Left ventricle myocardium superior (tissue), 1 donor: ENCODE measurements at places on chromosomes 7 and 10.

GRCh38 chr7:86301301-86301700, 342.4 kb upstream of the GRM3 start:
- DNase-seq = no peak

- DNase-seq = no peak
Observed at GRCh38 chr10:125995726-125996304, 99.5 kb downstream of the FANK1 start.

- DNase-seq = no peak
Observed at GRCh38 chr10:118290471-118290995, 51.6 kb downstream of the FAM204A start.

DNA sequence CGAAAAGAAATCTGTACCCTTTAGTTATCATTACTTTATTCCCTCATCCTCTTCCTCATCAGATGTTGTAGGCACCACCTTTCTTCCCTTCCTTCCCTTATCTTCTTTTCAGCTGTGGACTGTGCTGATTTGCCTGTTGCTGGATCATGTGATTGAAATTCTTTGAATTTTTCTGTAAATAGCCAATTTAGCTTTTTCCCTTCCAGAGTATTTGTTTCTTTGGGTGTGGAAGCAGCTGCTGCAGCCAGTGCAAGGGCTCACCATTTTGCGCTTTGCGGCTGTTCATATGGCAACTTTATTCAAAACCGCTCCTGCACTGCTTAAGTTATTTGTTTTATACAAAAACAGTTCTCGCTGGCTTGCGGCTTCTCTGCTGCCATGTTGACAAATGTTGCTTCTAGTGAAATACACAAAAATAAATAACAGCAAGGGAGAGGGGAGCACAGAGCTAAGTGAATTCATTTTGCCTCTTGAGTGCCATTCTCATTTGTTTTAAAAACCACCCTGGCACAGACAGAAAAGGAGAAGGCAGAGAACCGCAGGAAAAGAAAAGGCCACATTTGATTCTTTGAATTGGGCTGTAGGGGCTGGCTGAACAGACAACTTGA, 151.2 kb downstream of the AUTS2 start:
- no peak for DNase-seq

DNA sequence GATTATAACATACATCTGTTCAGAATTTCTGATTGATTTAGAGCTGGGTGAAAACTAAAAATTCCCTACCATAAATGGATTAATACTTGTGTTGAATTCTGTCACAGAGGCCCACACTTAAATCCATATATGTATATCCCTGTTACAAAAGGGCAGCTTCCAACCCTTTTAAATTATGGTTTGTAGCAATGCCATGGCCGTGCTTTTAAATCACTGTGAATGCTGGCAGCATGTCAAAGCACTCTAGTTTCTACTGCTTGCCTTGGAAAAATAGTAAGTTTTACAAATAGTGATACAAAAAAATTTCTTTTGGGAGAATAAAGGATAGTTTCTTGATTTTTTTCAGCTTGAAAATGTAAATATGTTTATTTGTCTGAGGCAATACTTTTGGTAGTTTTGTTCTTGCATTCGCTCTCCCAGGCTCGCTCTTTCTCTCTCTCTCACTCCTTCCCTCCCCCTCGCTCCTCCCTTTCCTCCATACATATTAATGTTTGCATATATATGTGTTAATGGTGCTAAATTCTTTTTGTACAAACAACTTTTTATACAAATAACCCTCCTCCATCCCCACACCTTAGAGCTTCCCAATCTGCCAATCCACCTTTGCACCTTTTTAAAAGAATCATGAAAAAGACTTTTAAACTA, 29.8 kb downstream of the TES start:
- no peak for DNase-seq

DNA sequence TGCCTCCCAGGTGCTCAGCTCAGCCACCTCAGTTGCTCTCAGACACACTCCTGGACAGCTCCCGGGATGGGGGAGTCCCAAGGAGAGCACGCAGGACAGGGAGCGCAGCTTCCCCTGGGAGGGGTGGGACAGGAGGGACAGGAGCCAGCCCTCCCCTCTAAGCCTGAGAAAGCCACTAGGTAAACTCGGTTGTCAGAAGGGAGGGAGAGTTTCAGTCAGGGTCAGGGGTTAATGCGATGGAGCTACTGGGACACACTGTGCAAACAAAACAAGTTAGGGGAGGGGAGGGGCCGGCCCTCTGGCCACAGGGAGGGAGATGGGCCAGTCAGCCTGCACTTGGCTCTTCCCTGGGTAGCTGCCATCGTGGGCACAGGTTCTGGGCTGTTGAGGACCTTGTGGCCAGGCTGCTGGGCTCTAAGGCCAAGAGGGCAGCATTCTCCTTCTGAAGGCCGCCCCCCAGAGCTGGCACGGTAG, 31.1 kb downstream of the KAZALD1 start:
- DNase-seq = no peak

DNA sequence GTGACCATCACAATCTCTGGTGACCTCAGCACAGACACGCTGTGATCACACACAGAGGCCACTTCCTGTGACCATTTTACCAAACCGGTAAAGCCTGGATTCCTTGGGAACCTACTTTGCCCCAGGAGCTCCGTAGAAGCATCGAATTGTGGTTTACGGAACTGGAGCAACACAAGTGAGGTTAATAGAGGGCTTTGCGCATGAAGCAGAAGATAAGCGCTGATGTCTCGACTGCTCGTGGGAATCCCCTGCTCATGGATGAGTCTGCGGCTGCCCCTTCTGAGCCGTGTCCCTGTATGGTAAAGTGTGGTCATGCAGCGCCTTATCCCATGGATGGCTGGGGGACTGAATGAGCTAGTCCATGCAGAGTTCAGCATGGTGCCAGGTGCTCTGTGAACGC, 53.6 kb downstream of the VIPR2 start:
- DNase-seq = no peak

- no peak for DNase-seq
Observed at GRCh38 chr7:64636386-64636785, 29.5 kb upstream of the ZNF107 start.

- DNase-seq = no peak
Observed at GRCh38 chr10:31615129-31615528, 296.1 kb downstream of the ZEB1 start.

DNA sequence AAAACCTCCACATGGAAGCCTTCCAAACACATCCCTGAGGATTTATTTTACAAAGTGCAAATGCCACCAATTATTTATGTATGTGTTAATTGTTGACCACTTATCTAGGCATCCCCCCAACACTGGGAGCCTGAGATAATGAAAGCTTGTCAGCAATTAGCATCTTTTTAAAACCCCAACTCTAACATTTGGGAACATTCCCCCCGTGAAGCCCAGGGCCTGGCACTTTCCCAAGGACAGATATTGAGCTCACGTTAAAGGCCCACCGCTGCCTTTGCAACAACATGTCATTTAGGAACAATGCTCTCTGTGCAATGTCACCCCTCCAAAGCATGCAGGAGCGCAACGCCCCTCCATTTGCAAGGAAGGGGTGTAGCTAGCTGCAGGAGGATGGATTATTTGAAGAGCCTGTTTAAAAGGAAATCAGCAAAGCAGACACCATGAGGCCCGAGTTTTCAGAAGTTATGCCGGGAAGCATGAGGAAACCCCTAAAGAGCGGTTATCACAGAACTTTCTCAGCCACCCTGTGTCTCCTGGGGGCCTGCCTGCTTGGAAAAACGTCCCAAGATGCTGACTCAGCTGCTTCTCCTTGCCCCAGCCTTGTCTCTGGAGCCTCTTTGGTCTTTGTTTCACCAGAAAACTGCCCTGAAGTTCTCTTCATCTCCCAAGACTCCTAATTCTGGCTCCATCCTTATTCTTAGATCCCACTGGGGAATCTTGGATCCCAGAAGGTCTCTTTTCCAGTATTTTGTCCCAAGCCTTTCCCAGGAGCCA, 444.1 kb downstream of the GRID1 start:
- DNase-seq = no peak

DNA sequence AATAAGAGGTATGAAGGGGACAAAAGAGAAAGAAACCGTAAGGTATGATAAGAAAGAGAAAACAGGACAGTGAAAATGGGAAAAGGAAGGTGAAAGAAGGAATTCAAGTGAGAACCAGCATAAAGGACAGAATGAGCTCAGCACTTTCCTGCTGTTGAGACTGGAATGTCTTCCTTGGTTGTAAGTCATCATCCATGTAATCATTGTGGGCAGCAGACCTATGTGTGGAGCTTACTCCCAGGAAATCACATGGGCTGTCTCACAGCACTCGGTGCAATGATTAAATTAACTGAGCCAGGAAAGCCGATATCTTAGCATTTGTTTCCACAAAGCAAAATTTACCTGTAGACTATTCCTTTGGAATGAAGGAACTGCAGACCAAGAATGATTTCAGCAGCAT, 118.1 kb downstream of the PRKCQ start:
- DNase-seq = no peak

GRCh38 chr10:113103131-113103840, 153.2 kb downstream of the TCF7L2 start:
- no peak for DNase-seq

GRCh38 chr10:95266674-95267095, 24.1 kb downstream of the PDLIM1 start:
- no peak for DNase-seq

GRCh38 chr10:118330295-118331076, 11.6 kb downstream of the FAM204A start:
- DNase-seq = no peak

- no peak for DNase-seq
Observed at GRCh38 chr7:103702454-103702853, 256.4 kb upstream of the SLC26A5 start.

DNA sequence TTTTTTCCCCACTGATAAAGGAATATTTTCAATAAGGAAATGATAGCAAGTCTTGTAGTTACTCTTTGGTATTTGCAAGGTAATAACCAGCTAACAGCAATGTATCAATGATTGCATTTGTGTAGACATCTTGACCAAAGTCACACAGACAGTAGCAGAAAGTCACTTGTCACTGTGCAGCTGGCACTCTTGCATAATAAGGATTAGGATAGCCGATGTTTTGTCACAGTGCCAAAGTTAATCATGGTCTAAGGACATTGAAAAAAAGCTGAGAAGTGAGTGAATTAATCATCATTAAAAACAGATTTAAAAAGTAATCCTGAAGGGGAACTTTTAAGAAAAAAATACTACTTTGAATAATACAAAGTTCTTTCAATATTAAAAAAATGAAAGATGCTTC, 834.3 kb upstream of the C7orf33 start:
- no peak for DNase-seq

DNA sequence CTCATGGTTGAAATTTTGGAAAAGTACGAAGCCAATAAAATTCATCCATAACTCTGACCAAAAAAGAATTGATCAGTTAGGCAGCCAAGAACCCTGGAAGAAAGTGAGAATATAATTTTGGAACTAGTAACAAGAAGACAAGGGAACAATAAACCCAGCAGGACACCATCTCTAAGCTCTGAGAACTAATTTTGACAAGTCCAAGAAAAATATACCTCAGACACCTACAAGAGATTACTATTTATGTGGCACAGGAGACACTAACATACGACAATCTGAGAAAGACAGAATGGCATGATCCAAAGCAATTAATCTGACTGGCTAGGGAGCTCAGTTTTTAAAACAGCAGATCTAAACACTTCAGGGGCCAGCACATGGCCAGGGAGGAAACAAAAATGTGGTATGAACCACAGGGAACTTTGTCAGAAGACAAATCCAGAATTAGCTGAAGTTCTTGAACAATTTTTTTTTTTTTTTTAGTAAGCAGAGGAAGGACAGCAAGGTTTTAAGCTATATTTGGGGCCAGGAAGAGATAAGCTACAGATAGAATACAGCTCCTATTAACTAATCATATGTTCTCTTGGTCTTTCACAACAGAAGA, 38.9 kb downstream of the PARD3 start:
- DNase-seq = no peak

DNA sequence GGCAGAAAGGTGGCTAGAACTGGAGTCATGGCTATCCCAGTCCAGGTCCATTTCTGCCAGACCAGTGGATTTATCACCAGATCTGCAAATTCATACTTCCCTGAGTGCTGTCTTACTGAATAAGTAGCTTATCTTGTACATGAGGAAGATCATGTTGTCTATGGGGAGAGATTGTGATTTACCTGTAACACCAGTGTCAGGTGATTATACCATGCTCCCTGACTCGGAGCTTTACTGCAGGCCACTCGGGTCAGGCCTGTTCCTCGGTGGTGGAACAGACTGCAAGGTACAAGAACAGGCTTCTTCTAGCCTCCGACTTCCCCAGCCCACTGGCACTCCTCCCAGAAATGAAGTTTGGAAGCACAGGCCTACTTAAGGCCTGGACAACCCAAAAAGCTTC, 42.6 kb upstream of the DLG5 start:
- no peak for DNase-seq

DNA sequence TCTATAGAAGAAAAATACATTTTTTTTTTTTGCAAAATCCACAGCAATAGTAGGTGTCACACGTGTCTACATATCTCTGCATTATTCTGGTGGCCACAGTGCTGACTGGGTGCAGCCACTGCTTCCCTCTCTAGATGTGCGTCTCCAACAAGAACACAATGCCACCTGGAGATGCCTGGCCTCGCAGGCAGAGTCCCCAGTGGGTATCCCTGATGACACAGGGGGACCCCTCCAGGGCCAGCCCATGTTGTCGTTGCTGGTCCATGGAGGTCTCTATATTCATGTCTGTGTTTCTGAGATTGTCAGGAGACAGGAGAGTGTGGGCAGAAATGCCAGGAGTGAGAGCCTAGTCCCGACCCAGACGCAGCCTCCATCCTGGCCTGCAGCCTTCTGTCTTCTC, 345.9 kb upstream of the SHH start:
- no peak for DNase-seq

- no peak for DNase-seq
Observed at GRCh38 chr7:132361146-132361545, 215.1 kb downstream of the PLXNA4 start.
